Activated naive CD4-positive, alpha-beta T cell treated with anti-CD3 and anti-CD28 coated beads, Interleukin-2, amount 50 U/mL, for 72 hours (primary cell): ENCODE measurements at places on chromosomes 7 and 10. TPM values are rescaled to one million over a fixed set of nuclear protein-coding genes. Genes with fewer than 3 reads are reported as not detected.

The COL13A1 gene
- total RNA-seq, result not detected

The PPP1R17 gene
- not detected for total RNA-seq

The IRF5 gene
- total RNA-seq, result 9.7 TPM

The ADCYAP1R1 gene
- not detected for total RNA-seq

The KBTBD2 gene
- total RNA-seq, result 49.5 TPM

The ZNF273 gene
- 13.4 TPM for total RNA-seq

The GNAT3 gene
- total RNA-seq, result not detected

The MMP21 gene
- not detected for total RNA-seq

The PROSER2 gene
- total RNA-seq, result 0.55 TPM

The CCZ1 gene
- 97.3 TPM for total RNA-seq

The EIF3B gene
- 130 TPM for total RNA-seq

The LRMDA gene
- not detected for total RNA-seq

The PON1 gene
- not detected for total RNA-seq

DNA sequence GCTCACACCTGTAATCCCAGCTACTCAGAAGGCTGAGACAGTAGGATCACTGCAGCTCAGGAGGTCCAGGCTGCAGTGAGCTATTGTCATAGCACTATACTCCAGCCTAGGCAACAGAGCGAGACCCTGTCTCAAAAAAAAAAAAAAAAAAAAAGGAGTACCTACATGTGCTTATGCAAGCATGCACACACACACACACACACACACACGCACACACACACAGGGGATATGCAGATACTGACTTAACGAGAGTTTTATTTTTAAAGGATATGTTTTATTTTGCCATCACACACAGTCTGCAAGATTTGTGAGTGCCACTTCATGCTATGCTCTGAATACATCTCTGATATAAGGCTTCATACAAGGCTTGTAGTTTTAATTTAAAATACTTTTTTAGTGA is 479.3 kb downstream of the NEBL start:
- no peak for DNase-seq

GRCh38 chr7:126716321-126716720 is 536.4 kb downstream of the GRM8 start:
- DNase-seq, result no peak

- no peak for DNase-seq
Measured at GRCh38 chr10:43100366-43100765, 23.5 kb downstream of the RET start.

- DNase-seq, result peak; percentile 73
Measured at GRCh38 chr7:55593515-55594318, 21.4 kb upstream of the VOPP1 start.

DNA sequence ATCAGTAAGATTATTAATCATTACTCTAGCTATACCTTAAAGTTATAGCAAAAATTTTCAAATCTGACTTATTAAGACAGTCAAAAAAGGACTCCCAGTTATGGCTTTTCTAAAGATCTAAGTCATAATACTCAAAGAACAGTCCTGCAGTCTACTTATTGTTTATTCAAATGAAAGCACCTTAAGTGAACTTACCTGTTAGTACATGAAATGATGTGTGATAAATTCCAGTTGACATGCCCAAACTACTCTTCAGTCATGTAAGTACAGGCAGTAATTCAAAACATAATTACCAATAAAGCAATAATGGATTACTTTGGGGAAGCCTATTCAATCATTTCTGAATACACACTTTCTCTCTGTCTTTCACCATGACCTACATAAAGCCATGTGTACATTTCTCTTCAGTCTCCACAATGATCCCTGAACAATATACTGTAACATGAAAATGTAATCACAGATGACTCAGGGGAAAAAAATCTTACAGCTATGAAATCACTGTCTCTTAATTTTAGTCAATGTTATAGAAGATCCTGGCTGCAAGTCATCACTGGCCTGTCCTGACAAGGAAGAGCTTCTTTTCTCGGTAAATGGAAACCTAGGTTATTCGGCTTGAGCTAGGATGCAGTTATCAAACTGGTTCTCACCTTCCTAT is 420.7 kb upstream of the LRRTM3 start:
- DNase-seq, result no peak

GRCh38 chr7:108351729-108352131 is 104.5 kb downstream of the NRCAM start:
- no peak for DNase-seq

DNA sequence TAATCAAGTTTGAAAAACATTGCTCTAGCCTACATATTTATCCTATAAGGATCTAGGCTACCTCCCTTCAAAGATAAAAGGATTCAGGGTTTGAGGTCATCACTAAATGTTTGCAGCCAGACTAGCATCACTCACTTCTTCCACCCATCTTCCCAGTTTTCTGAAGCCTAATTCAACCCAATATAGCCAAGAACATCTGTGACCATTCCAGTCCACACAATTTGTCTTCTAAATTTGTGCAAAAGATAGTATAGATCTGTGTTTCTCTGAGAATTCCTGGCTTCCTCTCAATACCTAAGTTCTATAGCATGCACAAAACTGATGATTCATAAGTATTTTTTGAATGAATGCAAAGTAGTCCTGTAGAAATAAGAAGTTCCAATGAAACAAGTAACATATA is 103.0 kb upstream of the CDK1 start:
- DNase-seq, result no peak

DNA sequence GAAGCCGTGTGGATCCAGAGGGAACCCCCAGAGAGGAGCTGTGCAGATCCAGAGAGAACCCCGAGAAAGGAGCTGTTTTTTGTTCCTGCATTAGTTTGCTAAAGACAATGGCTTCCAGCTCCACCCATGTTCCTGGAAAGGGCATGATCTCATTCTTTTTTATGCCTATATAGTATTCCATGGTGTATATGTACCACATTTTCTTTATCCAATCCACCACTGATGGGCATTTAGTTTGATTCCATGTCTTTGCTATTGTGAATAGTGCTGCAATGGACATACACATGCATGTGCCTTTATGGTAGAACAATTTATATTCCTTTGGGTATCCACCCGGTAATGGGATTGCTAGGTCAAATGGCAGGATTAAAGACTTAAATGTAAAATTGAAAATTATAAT is 95.4 kb upstream of the RHEB start:
- DNase-seq, result no peak

GRCh38 chr7:153935095-153935494 is 117.1 kb upstream of the DPP6 start:
- DNase-seq, result no peak

DNA sequence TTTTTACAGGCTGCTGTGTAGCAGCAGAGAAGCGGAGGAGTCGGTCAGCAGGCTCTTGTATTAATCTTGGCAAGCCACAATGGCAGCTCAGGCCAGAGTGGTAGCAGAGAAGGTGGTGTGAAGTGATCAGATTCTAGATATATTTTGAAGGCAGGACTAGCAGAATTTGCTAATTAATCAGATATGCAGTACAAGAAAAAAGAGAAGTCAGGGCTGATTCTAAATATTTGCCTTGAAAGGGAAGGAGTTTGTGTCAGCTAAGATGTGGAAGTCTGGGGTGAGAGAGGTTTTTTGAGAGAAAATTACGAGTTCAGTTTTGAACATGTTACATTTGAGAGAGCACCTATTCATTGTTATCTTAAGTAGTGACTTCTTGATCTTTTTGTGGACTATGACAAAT is 176.3 kb downstream of the WNT2 start:
- no peak for DNase-seq

GRCh38 chr10:32321016-32321631 is 25.8 kb downstream of the EPC1 start:
- DNase-seq, result no peak

GRCh38 chr7:33849004-33849403 is 56.3 kb upstream of the BMPER start:
- DNase-seq, result no peak

GRCh38 chr7:1848013-1848640 is 178.1 kb downstream of the ELFN1 start:
- no peak for DNase-seq

DNA sequence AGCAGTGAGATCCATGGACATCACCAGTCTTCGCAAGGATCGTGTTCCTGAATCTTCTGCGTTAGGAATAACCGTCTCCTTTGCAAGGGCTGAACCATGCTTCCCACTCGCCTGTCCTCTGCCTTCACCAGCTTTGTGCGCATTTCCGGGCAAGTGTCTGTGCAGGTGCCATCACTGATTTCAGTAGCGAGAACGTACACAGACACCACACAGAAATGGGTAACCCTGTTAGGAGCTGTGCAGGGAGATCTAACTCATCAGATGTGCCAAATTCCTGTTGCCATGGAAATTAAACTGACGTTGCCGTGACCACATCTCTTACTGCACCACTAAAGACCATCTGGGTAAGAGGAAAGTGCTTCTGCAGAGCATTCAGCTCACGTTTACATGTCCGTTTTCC is 146.3 kb downstream of the DIP2C start:
- no peak for DNase-seq

DNA sequence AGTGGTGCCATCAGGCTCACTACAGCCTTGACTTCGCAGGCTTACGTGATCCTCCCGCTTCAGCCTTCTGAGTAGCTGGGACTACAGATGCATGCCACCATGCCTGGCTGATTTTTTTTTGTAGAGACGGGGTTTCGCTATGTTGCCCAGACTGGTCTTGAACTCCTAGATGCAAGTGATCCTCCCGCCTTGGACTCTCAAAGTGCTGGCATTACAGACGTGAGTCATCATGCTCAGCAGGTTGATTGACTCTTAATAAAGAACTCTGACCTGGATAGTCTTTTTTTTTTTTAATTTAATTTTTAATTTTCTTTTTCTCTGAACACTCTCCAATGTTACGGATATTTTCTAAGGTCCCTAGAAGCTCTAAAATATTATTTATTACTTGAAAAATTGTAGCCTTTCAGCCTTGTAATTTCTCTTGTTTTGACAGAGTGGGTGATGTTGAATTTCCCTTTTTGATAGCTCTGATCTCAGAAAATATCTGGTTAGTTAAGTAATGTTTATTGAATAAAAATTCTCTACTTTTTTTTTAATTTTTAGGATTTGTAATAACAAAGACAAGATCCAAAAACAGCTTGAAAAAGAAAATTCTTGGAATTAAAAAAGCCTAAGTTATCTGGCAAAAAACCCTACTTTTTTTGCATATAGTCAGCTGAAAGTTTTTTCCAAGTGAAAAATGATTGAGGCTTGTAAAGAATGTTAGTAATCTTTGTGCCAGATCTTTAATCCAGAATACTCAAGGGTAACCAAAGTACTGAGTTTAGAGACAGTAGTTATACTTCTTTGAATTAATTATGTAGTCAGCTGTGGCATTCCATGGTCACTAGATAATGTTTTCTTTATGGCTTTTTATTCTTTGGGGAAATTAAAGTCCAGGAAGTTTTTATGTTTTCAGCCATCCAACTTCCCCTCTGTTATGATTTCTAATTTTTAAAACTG is 26.7 kb downstream of the TBC1D12 start:
- no peak for DNase-seq

- DNase-seq, result no peak
Measured at GRCh38 chr7:282621-283020, 7.3 kb upstream of the FOXL3 start.

- DNase-seq, result no peak
Measured at GRCh38 chr7:28560767-28561166, 148.4 kb downstream of the CREB5 start.

- no peak for DNase-seq
Measured at GRCh38 chr7:28626624-28627262, 214.4 kb downstream of the CREB5 start.

DNA sequence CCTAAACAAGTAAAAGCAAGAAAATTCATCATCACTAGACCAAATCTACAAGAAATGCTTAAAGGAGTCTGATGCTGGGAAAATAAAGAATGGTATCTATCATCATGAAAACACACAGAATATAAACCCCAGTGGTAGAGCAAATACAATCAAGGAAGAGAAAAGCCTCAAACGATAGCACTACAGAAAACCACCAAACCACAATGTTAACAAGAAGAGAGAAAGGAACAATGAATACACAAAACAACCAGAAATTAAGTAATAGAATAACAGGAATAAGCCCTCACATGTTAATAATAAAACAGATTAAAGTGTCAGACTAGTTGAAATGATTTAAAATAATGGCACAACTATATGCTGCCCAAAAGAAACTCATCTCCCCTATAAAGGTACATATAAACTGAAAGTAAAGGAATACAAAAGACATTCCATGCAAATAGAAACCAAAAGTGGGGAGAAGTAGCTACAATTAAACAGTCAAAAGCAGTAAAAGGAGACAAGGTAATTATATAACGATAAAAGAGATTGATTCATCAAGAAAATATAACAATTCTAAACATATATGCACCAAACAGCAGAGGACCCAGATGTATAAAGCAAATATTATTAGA is 77.3 kb downstream of the JMJD1C start:
- DNase-seq, result no peak

GRCh38 chr7:11899247-11899646 is 67.2 kb upstream of the THSD7A start:
- DNase-seq, result no peak
